ENCODE measurements at places on chromosomes 2 and 18. TPM values are rescaled to one million over a fixed set of nuclear protein-coding genes. Genes with fewer than 3 reads are reported as not detected.

DNA sequence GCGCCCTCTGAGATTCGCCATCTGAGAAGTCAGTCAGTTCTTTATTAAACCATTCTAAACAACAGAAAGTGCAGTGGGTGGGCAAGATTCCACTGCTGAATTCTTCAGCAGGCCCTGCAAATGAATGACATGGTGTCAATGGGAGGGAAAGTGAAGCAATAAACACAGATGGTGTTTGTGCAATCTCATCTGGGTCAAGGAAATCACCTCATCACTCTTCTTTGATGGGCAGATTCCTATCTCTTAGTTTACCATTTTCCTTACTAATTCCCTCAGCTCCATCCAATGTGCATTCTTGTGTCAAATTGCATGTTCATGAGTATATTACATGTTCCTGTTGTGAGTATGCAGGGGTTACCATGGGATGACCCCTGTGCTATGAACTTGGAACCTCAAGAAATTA lies 100.7 kb upstream of the CYP1B1 start:
- H3K36me3 ChIP-seq = no peaks in the 10 kb centered on the region
- no peak overlapping the region for H3K27ac ChIP-seq
- no peaks in the 10 kb centered on the region for H3K27me3 ChIP-seq
- DNase-seq = no peak
- H3K4me3 ChIP-seq = no peak overlapping the region

DNA sequence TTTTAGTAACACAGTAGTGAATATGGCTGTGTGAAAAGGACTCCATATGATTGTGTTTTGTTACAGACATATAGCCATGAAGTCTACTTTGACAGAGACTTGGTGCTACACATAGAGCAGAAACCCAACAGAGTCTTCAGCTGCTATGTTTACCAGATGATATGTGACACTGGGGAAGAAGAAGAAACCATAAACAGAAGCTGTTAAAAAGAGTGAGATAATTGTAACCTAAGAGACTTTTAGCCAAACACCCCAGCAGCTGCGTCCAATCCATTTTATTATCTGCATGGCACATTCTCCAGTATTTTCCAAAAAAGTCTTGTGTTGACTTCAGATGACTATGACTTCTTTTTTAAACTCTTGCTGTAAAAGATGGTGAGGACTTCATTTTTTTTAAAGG lies 41.4 kb upstream of the CYBRD1 start:
- no peak overlapping the region for H3K27ac ChIP-seq
- DNase-seq = no peak
- no peaks in the 10 kb centered on the region for H3K27me3 ChIP-seq
- H3K4me3 ChIP-seq = no peak overlapping the region
- H3K36me3 ChIP-seq = peaks cover 3% of the 10 kb centered on the region

DNA sequence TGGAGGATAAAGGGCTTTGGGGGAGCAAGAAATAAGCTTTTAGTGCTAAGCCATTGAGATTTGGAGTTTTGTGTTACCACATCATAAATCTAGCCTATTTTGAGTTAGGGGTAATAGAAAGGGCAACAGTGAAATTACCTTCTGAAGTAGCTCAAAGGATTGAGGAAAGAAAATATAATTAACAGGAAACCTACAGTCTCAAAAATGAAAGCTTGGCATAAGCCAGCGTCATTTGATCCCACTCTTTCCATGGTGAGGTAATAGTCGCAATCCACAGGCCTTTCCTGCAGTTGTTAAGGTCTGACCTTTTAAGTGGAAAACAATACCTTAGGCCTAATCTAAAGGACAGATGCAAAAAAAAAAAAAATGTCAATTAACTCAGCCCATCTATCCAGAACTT lies 182.7 kb downstream of the UXS1 start:
- no peaks in the 10 kb centered on the region for H3K4me1 ChIP-seq
- no peak for DNase-seq
- H3K27me3 ChIP-seq = no peaks in the 10 kb centered on the region
- no peak overlapping the region for H3K27ac ChIP-seq
- H3K4me3 ChIP-seq = no peak overlapping the region

DNA sequence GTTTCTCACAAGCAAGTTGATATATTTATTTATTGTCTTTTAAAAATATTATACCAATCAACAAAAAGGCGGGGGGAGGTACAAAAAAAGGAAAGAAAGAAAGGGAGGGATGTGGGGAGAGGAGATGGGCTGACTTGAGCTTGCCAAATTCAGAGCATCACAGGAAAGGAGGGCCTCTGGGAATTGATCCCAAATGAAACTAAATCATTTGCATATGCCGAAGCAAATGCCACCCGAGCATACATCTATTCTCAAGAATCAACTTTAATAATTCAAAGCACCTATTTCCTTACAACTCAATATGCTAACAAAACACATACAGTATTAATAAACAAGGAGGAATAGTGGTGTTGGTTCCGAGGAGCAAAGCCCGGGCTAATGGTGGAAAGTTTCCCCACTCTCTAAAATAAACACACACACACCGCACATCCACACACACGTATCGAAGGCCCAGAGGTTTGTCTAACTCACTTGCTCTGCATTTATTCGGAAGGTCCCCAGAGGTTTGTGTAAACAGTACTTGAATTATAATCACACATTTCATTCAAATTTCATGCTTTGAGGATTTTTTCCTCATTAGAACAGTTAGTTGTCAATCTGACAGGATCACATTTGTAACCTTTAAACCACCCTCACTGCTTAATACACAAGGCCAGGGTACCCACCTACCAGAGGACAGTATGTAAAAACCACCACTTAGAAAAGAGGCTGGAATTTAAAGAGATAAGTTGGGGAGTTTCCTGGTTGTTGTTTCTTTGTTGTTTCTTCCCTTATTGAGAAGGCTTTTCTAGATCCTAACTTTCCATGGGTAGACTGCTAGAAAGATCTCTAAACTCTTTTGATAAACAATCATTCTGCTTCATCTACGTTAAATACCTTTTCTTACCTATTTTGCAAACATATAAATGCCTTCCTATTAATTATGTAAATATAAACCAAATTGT lies 264.7 kb downstream of the TCF4 start:
- peak overlapping the region; percentile 17 for H3K4me3 ChIP-seq
- no peaks in the 10 kb centered on the region for H3K27me3 ChIP-seq
- no peaks in the 10 kb centered on the region for H3K36me3 ChIP-seq
- peak overlapping the region; percentile 94 for H3K27ac ChIP-seq

DNA sequence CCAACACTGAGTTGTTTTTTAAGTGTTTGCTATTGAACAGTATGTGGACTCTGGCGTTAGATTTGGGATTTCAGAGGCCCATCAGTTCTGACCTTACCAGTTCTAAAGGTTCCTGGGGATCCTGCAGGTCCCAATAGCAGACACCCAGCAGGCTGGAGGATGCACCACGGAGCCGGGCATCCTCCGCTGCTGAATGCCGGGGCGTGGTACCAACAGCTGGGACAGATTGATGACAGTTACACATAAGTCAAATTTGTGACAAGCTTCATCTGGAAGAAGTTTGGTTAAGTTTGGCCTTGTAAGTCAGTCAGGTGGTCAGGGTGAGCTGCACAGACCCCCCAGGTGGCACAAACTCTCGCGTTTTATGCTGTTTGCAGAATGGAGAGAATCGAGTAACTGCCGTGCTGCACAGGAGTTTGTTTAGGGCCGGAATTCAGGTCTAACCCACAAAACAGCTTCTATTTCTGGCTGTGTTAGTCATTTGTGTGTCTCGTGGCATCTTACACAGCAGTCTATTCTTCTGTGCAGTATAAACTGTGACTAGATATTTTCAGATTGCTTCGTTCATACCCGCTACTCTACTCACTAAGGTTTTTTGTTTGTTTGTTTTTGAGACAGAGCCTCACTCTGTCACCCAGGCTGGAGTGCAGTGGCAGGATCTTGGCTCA lies 19.2 kb downstream of the CTDP1 start:
- no peak overlapping the region for H3K4me3 ChIP-seq
- H3K27me3 ChIP-seq = no peaks in the 10 kb centered on the region
- peaks cover 49% of the 10 kb centered on the region for H3K36me3 ChIP-seq

Gene SLC19A3
- total RNA-seq = 2.8 TPM

DNA sequence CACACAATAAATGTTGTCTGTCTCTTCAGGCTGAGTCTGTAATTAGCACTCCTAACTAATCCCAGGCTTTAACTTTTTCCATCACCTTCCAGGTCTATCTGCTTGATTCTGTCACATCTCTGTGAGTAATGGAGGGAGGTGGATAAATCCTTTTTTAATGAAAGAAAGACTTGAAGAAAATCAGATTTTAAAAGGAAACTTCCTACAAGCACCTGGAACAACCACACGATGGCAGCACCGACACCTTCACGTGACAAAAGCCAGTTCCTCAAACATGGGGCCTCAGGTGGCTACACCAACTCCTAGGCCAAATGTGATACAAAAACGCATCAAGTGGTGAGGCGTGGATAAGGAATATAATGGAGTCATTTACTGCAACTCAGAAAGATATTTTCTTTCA lies 41.8 kb downstream of the TGFBRAP1 start:
- H3K4me3 ChIP-seq = no peak overlapping the region
- peaks cover 25% of the 10 kb centered on the region for H3K36me3 ChIP-seq
- no peaks in the 10 kb centered on the region for H3K27me3 ChIP-seq
- DNase-seq = peak; percentile 31

Gene MLPH
- 29.3 TPM for total RNA-seq

GRCh38 chr2:51997571-51997970 lies 965.6 kb upstream of the NRXN1 start:
- DNase-seq = no peak
- no peaks in the 10 kb centered on the region for H3K27me3 ChIP-seq
- H3K36me3 ChIP-seq = no peaks in the 10 kb centered on the region
- no peak overlapping the region for H3K4me3 ChIP-seq
- no peak overlapping the region for H3K27ac ChIP-seq

DNA sequence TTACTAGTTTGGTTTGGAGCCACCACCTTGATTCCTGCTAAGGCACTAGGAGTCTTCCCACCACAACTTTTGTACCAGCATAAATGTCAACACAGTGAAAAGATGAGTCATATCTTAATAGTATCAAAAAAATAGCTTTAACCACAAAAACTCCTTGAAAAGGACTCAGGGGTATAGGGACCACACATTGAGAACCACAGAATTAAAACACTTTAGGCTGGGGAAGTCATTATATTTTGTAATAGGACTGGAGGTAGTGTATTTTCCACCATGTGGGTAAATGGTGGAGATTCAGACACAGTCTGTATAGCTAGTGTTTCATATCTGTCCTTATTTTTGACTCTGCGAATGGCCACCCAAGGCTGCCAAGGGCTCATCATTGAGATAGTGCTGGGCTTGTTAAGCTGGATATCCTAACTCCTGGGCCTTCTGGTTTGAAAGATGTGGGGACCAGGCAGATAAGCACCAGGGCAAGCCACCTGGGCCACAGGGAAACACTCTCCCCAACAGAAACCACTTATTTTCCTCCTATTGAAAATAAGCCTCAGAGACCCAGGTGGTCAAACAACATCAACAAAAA lies 19.1 kb upstream of the FHL2 start:
- H3K36me3 ChIP-seq = no peaks in the 10 kb centered on the region
- no peaks in the 10 kb centered on the region for H3K4me1 ChIP-seq
- no peaks in the 10 kb centered on the region for H3K27me3 ChIP-seq
- no peak overlapping the region for H3K4me3 ChIP-seq
- no peak overlapping the region for H3K27ac ChIP-seq

GRCh38 chr18:75200071-75200470 lies 8.9 kb downstream of the PTGR3 start:
- H3K36me3 ChIP-seq = peaks cover 8% of the 10 kb centered on the region
- no peak overlapping the region for H3K4me3 ChIP-seq
- no peak for DNase-seq

- no peak overlapping the region for H3K4me3 ChIP-seq
- no peak for DNase-seq
- no peaks in the 10 kb centered on the region for H3K36me3 ChIP-seq
- H3K27me3 ChIP-seq = no peaks in the 10 kb centered on the region
Measured at GRCh38 chr2:124778076-124778475, 753.0 kb downstream of the CNTNAP5 start.

Gene IMPA2
- total RNA-seq = 19.6 TPM

DNA sequence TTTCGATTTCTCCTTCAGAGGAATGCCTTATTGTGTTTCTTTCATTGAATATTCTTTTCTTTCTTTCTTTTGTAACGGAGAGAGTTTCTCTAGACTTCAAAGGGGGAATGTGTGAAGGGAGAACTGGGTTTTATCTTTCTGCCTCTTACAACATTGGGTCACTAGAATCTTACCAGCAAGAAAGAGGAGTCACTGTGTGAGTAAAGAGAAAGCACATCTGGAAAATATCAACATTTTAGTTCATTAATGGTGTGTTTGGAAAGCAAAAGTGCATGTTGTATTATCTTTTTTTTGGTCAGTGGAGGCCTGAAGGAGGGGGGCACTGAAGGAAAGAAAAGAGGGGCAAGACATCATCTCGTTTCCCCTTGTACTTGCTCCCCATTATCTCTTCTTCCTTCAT lies 86.6 kb upstream of the THOC1 start:
- H3K4me1 ChIP-seq = no peaks in the 10 kb centered on the region
- H3K27ac ChIP-seq = peak overlapping the region; percentile 25
- no peak overlapping the region for H3K4me3 ChIP-seq
- no peaks in the 10 kb centered on the region for H3K27me3 ChIP-seq
- no peaks in the 10 kb centered on the region for H3K36me3 ChIP-seq

Gene DLGAP1
- total RNA-seq = 16.5 TPM

- H3K27ac ChIP-seq = no peak overlapping the region
- H3K27me3 ChIP-seq = no peaks in the 10 kb centered on the region
- no peaks in the 10 kb centered on the region for H3K4me1 ChIP-seq
Measured at GRCh38 chr2:183543222-183543621, 419.0 kb downstream of the NUP35 start.

- H3K27me3 ChIP-seq = no peaks in the 10 kb centered on the region
- H3K4me1 ChIP-seq = no peaks in the 10 kb centered on the region
- DNase-seq = no peak
- H3K27ac ChIP-seq = no peak overlapping the region
Measured at GRCh38 chr2:22683914-22684313, 701.1 kb upstream of the KLHL29 start.

DNA sequence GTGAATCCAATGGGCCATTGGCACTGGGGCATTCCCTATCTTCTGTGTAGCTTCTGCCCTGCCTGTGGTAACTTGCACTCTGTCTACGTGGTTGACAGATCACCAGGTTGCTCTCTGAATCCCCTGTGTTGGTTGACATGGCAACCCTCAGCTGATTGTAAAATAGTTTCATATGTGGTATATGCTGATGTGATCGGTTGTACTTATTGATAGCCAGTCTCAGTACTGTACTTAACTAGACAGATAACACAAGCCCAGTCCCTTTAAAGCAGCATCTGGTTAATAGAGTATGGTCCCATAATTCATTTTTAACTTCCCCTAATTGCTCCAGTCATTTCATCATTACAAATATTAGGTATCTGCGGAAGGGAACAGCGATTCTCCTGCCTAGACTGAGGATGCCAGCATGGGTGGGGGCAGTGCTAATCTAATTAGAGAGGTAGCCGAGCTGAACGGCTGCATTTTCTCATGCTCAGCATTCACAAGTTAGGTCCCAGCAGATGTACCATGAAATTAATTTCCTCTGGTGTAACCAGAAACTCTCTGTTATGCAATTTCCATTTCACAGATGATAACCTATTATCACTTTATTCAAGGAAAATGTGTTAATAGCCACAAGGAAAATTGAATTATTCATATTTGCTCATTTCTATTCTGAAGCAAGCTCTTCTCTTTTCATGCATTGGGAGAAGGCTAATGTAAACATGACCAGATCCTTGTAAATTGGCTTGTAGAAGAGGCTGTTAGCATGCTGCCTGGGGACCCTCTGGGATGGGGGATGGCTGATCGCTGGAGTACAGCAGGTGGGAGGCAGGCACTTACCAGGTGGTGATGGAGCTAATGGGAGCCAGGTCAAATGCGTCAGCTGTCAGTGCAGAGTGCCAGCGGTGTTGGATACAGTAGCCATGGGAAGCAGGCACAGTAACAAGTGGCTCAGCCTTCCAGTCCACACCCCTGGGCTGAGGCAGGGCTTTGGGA lies 608.3 kb downstream of the GALR1 start:
- DNase-seq = peak; percentile 29
- H3K36me3 ChIP-seq = no peaks in the 10 kb centered on the region
- peaks cover 10% of the 10 kb centered on the region for H3K4me1 ChIP-seq
- no peak overlapping the region for H3K4me3 ChIP-seq
- no peaks in the 10 kb centered on the region for H3K27me3 ChIP-seq

All from spinal cord (tissue), 10 donors.